RCC 7860 (cell line): ENCODE measurements at places on chromosomes 2 and 18.

DNA sequence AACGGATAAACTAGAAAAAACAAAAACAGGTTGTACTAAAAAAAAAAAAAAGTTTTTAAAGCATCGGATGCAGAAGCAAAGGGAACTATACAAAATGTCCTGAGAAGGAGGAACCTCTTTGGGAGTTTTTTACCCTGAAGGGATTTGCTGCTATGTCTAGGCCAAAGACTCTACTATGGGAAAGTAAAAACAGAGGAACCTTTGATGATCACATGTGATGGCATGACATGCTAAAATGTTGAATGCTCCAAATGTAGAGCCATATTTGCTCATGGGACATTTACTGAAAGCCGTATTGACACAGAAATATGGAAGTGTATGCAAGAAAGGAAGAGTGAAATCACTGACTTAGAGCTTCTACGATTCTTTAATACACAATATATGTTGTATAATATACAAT lies 992.0 kb upstream of the ZEB2 start:
- DNase-seq: no peak

GRCh38 chr2:26184121-26184520 lies 11.2 kb downstream of the GAREM2 start:
- no peak for DNase-seq

DNA sequence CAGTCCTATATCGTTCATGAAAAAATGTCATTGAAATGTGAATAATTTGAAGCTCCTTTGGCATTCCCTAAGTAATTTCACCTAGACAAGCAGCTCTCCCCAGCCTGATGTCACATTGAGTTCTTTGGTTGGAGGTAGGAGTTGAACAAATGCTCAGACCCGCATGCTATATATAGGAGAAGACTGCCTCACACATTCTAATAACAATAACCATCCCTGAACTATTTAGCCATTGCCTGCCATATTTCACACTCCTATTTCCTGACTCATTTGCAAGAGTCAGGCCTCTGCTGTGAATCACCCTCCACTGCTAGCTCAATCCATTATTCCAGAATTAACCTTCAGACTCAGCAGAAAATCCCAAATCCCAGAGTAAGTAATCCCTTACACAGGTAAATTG lies 256.6 kb upstream of the ACVR2A start:
- DNase-seq: no peak

GRCh38 chr2:176471949-176472348 lies 202.7 kb downstream of the MTX2 start:
- no peak for DNase-seq

DNA sequence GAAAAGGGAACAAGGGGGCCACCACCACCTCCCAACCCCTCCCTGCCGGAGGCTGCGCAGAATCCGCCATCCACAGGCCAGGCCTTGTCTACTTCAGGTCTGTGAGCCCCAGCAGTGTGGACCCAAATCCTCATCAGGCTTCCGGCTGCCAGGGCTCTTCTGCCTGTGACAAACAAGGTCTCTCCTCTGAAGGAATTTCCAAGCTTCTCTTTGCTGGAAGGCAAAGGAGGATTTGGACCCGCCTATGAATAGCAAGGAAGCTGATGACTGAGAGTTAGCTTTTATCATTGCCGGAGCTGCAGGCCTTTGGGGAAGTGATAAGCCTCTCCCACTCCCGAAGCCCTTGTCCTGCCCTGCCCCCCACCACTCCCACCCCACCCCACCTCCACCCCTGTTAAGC lies 93.7 kb upstream of the SH3BP4 start:
- no peak for DNase-seq

GRCh38 chr2:33058716-33059470 lies 112.1 kb downstream of the LTBP1 start:
- no peak for DNase-seq

DNA sequence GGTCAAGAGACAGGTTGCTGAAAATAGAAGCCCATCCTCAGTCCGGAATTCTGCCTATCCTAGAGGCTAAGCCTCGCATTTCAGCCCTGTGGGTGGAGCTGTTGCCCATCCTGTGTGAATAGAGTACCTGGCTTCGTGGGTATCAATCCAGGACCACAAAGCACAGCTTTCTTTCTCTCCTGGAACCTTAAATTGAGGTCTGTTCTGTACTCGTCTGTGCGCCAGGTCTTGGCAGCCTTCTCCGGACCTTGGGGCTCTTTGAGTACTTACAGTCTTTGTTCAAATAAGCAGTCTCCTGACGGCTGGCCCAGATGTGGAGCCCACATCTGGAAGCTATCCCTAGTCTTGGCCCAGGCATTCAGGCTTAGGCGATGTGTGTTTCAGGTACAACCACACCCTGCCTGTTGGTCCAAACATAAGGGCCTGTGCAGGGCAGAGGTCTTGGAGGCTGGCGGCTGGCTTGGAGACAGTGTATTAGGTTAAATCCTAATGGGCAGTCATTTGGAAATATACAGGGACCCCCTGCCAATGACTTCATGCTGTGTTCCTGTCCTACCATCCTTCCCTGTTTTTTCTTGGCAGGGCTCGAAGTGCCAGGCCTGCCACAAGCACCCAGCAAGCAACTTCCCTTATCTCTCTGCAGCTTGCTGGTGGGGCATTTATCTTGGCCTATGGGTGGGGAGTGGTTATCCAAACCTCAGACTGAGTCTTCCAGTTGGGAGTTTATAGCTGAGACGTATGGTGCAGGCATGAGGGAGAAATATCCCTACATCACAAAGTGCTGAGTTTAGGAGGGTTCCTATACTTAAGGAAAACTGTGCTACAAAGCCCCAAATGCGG lies 294.1 kb downstream of the BCL2 start:
- DNase-seq: no peak

DNA sequence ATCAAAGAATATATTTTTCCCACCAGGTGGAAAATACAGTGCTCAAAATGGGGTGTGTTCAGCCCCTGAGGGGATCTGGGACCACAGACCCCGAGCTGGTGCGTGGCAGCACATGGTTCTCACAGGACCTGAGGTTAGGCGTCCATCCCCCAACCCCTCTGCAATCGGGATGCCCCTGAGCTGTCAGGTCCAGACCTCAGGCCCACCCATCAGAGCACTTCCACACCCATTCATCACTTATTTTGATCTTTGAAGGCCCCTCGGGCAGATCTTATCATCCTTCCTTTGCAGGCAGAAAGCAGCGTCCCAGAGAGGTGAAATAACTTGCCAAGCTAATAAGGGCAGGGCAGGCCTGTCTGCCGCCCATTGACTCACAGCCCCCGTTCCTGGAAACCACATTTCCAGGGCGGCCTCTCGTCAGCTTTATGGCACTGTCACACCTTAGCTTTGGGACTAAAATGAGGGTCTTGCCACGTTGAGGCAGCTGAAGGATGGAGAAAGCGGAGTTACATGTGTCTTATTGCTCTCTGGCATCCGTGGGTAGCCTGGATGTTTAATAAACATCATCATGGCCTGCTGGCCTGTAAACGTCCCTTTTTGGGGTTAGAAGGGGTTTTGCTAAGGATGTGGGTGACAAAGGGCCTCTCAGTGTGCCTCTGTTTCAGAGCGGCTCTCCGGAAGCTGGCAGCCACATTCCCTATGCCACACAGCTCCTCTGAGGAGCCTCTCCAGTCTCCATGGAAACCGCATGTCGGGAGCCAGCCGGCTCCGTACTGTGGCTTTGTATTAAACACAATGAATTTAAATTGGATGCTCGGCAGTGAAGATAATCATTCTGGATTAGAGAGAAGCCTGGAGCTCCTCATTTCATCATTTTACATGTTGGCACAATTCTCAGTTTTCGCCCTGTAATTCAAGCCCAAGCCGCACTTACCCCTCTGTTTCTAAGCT lies 58.3 kb upstream of the MAPRE3 start:
- DNase-seq: no peak

GRCh38 chr2:46329803-46330775 lies 32.9 kb downstream of the EPAS1 start:
- DNase-seq: peak; percentile 89

GRCh38 chr2:65919550-65920188 lies 487.3 kb upstream of the SPRED2 start:
- no peak for DNase-seq

GRCh38 chr2:102122115-102122514 lies 20.4 kb upstream of the IL1R1 start:
- DNase-seq: peak; percentile 70

- no peak for DNase-seq
These were observed 860.4 kb upstream of the CRIM1 start for GRCh38 chr2:35495182-35495581.

GRCh38 chr2:20099780-20100179 lies 48.4 kb upstream of the LAPTM4A start:
- DNase-seq: no peak

DNA sequence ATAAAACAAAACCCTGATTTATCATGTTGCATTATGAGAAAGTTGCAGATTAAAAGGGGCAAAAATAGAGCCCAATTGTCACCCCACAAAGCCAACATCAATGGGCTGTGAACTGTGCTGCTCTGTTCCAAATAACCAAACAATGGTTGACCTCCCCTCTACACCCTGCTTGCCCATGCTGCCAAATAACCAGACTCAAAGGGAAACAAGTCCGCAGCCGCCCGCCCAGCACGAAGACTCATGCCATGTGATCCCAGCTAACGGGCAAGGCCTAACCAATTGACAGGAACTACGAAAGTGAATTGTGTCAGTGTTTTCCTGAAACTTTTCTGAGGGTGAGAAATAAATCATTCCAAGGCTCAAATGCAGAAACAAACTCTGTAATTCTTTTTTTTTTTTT lies 97.9 kb upstream of the RIOK3 start:
- no peak for DNase-seq

GRCh38 chr2:149568138-149568537 lies 19.4 kb downstream of the MMADHC start:
- no peak for DNase-seq

DNA sequence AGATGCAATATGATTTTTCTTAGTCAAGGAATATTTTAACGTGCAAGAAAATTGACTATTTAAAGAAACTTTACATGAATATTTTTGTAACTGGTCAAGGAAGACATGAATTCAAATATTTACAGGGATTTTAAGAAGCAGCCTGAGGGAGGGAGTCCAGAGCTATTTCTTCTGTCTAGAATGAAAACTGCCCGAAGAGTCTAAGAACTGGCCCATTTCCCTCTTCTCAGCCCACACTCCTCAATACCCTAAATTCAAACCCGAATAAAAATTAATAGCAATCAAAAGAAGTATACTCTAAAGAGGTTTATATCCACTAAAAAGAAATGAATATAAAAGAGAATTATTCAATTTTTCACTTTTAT lies 6.5 kb upstream of the NDUFV2 start:
- no peak for DNase-seq

DNA sequence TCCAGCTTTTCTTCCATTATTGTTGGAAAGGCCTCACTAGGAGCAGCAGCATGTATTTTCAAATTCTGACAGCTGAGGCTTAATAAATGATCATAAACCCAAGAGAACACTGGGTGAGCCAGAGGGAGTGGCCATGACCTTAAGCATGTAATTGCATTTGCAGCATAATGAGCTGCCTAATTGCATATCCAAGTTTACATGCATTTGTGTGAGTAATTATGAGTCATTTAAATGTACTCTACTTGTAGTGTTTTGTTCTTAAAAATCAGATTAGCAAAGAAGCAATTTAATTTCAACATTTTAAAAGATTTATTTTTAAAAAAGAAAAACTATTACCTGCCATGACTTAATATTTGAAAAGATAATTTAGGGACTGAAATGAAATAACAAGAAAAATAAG lies 74.8 kb downstream of the NOL10 start:
- no peak for DNase-seq

GRCh38 chr18:58416014-58416703 lies 212.7 kb downstream of the ALPK2 start:
- DNase-seq: no peak

- DNase-seq: no peak
These were observed 1.7 kb downstream of the FZD7 start for GRCh38 chr2:202035089-202035940.

DNA sequence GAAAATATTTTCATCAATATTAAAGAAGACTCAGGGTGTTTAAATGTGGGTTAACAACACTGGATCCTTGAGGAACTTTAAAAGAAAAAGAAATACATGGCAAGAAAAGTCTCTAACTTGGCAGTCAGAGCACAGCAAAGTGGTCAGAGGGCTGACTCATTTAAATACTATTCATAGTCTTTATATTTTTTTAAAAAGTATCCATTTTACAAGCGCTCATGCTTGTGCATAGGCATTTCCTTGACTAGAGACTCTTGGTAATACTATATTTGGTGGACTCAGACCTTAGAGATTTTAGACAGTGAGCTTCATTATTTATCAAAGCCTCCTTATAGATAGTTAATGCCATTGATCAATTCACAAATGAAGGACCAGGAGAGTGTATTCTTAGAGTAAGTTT lies 110.2 kb downstream of the ABCA12 start:
- no peak for DNase-seq

- peak; percentile 35 for DNase-seq
These were observed 35.4 kb downstream of the INPP4A start for GRCh38 chr2:98479959-98480524.

DNA sequence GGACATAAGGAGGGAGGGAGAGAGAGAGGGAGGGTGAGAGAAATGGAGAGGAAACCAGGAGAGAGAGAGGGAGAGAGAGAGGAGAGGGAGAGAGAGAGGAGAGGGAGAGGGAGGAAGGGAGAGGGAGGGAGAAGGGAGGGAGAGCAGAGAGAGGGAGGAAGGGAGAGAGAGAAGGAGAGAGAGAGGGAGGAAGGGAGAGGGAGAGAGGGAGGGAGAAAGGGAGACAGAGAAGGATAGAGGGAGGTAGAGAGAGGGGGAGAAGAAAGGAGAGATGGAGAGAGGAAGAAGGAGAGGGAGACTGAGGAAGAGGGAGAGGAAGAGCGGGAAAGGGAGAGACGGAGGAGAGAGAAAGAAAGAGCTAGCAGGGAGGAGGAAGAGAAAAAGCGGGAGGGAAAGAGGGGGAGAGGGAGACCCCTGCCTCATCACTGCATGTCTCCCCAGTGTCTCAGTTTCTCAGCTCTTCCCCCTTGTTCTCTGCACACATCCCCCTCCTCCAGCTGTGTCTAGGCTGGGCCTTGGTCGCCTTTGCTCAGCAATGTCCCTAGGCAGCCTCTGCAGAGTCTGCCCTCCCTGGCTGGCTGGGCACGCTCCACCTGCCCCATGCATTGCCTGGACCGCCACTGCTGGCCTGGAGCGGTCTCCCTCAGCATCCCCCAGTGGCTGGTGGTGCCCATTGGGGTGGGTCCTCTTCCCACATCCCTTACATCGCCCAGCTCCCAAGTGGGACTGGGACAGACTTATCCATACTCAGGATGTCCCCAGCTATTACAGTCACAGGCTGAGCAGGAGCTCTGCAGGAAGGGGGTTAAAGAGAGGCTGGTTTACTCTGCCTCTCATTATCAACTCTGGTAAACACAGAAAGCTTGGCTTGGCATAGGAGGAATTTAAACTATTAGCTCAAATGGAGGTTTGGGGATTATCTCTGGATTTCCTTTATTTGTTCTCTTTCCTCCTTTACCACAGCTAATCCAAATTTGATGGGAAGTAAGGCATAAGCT lies 85.7 kb upstream of the APCDD1 start:
- DNase-seq: no peak

DNA sequence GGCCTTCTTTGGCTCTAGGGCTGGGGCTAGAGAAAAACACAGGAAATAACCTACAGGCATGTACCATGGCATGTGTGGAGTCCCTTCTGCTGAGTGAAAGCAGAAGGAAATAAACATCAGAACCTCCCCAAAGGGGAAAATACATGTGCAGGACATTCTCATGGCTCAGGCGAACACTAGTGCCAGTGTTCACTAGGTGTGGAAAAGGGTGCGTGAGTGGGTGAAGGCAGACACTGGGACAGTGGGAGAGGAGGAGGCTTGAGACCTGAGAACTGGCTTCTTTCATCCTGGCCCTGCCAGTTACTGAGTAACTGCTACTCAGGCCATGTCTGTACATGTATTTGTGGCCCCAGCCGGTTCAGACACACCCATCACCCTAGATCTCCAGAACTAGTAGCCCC lies 268.2 kb downstream of the PRKCE start:
- no peak for DNase-seq
